ENCODE measurements at places on chromosomes 2 and 18.

DNA sequence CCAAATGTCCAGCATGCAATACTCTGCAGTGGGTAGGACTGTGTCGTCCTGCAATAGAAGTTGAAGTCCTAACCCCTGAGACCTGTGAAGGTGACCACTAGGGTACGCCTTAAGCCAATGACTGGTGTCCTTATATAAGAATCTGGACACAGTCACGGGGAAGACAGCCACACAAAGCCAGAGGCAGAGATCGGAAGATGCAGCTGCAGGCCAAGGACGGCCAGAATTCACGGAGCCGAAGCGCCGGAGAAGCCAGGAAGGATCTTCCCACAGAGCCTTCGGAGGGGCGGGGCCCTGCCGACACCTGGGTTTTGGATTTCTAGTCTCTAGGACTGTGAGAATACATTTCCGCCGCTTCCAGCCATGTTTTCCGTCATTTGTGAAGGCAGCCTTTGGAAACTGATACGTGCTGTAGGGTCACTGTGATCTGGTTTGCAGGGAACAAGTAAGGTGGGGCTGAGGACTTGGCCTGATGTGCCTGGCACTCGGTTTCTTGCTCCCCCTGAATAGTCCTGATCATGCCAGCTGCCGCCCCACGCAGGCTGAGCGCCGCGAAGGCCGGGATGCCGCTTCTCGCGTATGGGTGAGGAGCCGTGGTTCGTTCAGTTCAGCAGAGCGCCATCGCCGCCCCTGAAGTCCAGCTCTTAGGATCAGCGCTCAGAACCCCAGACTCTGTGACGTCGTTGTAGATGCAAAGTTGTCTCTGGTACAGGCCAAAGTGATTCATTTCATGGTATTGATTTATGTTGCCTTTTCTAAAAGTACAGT is 38.7 kb downstream of the PTGR3 start:
- no peak for DNase-seq

DNA sequence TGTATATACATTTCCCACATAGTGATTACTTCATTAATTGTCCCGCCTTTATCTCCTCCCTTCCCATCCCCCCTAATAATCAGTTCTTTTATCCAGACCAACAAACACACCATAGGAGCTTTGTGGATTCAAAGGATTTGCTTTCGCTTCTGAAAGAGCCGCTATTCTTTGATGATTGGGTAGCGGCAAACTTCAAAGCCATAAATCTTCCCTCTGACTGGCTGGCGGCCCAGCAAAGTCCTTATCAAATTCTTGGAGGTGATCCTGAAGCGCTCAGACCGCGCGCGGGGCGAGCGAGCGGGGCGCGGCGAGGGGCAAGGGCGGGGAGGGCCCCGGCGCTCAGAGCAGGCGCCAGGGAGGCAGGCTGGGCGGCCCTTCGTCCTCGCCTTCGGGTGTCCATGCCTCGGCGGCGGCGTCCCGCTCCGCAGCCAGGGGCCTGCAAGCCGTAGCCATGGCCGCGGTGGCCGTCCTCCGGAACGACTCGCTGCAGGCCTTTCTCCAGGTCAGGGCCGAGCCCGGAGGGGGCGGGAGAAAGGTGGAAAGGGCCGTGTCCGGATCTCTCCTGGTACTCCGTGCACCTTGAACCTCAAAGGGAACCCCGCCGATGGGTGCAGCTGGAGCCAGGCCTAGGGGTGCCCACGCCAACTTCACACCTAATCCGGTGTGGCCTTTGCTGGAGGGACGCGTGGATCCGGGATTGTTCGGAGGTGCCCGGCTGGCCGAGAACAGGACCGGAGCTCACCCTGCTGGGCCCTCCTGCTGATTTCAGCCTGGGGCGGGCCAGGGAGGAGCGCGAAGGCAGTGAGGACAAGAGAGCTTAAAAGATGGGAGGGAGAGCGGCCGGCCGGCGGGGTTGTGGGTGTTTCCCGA is at the start of gene SP5:
TSS of gene SP5 (plus strand) at position 276 of the 870 bp plus-strand sequence. CDS start at position 452, 176 bp downstream.
- DNase-seq, result no peak

DNA sequence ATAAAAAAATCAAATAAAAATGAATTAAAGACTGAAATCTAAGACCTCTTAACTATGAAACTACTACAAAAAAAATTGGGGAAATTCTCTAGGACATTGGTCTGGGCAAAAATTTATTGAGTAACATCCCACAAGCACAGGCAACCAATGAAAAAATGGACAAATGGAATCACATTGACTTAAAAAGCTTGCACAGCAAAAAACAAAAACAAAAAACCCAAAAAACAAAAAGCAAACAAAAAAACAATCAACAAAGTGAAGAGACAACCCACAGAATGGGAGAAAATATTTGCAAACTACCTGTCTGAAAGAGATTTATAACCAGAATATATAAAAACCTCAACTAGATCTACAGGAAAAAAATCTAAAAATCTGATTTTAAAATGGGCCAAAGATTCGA is 63.4 kb upstream of the CHN1 start:
- DNase-seq, result no peak

- DNase-seq, result no peak
Observed at GRCh38 chr2:215684448-215685237, 248.8 kb upstream of the FN1 start.

DNA sequence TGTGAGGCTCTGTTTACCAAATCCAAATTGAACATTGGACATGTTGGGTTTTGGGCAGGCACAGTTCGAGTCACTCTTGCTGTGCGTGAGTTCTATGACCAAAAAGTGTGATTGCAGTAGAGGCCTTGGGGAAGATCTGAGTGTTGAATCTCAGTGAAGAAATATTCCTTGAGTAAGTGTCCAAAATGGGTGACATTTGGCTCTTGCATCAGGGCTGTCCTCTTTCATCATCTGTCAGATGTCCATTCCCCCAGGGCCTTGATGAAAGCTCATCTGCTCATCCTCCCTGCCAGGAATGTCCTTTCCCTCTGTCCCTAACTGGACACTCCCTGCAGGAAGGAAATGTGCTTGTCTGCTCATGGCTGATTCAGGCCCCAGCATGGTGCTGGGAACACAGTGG is 6.4 kb upstream of the SFTPB start:
- no peak for DNase-seq

GRCh38 chr2:134706587-134707329 is 12.0 kb downstream of the TMEM163 start:
- DNase-seq, result no peak

- DNase-seq, result no peak
Observed at GRCh38 chr2:25521126-25521525, 152.3 kb downstream of the DTNB start.

GRCh38 chr2:59047373-59047995 is 806.4 kb upstream of the FANCL start:
- no peak for DNase-seq

DNA sequence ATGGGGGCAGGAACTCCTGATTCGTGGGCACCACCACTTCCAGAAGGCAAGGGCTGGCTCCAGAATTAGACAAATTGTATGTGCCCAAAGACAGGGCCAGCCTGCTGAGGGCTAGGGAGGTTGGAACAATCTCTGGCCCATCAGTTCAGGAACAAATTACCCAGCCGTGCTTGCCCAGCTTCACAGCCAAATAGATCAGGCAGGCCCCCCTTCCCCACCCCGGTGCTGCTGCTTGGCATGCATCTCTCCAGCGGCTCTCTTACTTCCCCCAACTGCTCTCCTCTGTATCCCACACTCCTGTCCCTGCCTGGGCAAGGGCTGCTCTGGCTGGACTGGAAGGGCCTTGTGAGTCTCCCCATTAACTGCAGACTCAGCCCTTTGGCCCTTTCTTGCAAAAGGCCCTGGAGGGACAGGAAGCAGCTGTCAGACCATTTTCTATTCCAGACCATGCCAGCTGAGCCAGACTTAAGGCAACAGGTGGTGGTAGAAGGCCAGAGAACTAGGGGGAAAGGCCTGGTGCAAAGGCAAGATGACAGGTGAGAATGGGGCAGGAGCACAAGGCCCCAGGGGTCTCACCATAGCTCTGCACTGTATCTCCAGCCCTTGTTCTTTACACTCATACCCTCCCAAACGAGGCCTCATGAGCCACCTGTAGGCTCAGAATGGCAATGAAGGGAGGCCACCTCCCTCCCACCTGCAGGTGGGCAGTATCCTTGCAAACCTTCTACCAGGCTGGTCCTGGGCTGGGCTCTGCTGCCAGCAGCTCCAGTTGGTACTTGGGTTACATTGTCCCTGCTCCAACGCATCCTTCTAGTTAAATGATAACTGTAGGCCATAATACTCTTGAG is 30.7 kb upstream of the ACAA2 start:
- no peak for DNase-seq

DNA sequence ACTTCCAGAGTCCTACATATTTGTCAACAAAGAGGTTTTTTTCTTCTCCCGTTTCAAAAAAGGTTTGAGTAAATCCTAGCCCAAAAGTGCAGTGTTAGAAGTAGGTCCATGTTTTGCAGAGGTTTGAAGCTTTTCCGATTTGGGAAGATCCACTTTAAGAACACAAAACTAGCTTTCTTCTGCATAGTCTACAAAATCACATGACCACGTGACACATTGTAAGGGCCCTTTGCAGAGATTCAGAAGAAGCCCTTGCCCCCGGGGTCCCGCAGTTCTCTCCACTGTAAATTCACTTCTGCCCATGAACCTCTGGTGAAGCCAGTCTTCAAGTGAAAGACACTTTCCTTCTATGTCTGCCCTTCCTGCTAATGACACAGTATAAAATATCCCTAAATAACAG is 49.4 kb downstream of the PAX3 start:
- no peak for DNase-seq
